ENCODE measurements at places on chromosomes 1 and 21.
A peak's percentile ranks its signal among the peaks of the same experiment; 100 is the strongest.

- no peak for DNase-seq
Observed at GRCh38 chr1:226717256-226717909, 21.7 kb downstream of the ITPKB start.

GRCh38 chr1:157193702-157194391, 55.7 kb upstream of the ETV3 start:
- peak; percentile 85 for DNase-seq

GRCh38 chr1:178960482-178961240, 65.0 kb upstream of the FAM20B start:
- no peak for DNase-seq

DNA sequence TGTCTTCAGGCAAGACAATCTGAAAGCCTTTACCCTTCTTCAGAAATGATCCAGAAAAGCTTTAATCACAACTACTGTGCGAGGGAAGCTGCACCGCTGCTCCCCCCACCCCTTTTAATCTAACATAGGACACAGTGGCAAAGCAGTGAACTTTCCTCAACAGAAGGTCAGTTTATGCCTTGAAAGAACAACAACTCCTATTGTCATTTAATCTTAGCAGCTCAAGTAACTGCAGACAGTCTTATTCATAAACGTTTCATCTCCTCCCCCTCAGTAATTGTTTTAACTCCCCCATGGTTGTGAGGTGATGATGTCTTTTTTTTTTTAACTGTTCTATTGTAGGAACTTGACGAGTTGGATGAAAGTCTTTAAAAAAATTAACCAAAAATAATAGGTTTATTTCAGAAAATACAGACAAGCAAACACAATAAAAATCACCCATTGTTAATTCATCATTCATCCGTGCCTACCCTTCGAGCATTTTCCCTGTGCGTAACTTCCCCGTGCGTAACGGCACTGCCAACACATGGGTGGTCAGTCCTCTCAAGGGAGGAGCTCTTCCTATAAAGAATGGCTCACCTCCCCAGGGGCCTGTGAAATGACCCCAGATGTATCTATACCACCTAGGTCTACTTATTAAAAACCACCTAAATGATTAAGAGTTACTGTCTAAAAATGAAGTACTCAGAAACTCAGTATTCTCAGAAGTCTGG, 3.3 kb upstream of the ADAR start:
- DNase-seq, result no peak

- no peak for DNase-seq
Observed at GRCh38 chr1:9604836-9605235, 16.1 kb downstream of the TMEM201 start.

- no peak for DNase-seq
Observed at GRCh38 chr1:199811163-199811562, 216.3 kb upstream of the NR5A2 start.

DNA sequence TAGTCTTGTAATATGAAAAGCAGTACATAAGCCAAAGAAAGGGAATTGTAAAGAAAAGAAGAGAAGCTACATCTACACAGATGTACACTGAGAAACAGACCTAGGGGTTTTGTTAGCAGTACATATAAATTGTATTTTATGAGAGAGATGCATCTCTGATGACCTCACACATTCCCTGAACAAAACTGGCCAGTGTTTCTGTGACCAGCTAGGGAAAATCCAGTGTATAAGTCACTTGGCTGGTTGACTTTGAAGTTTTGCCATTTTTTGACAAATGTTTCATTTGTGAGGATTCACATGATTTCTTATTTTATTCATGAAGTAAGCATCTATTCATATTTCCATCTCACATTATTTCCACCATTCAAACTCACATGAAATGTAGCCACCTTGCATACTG, 28.3 kb upstream of the DYNLT5 start:
- DNase-seq, result no peak

GRCh38 chr1:2523891-2524609, 2.3 kb downstream of the PANK4 start:
- no peak for DNase-seq

- DNase-seq, result peak; percentile 80
Observed at GRCh38 chr1:149962039-149962647, 25.5 kb upstream of the MTMR11 start.
